ENCODE measurements at places on chromosomes 2 and 18.

GRCh38 chr2:44668336-44668735, 273.2 kb upstream of the SIX3 start:
- DNase-seq = no peak

GRCh38 chr18:51164761-51165281, 32.7 kb downstream of the MEX3C start:
- DNase-seq = no peak

DNA sequence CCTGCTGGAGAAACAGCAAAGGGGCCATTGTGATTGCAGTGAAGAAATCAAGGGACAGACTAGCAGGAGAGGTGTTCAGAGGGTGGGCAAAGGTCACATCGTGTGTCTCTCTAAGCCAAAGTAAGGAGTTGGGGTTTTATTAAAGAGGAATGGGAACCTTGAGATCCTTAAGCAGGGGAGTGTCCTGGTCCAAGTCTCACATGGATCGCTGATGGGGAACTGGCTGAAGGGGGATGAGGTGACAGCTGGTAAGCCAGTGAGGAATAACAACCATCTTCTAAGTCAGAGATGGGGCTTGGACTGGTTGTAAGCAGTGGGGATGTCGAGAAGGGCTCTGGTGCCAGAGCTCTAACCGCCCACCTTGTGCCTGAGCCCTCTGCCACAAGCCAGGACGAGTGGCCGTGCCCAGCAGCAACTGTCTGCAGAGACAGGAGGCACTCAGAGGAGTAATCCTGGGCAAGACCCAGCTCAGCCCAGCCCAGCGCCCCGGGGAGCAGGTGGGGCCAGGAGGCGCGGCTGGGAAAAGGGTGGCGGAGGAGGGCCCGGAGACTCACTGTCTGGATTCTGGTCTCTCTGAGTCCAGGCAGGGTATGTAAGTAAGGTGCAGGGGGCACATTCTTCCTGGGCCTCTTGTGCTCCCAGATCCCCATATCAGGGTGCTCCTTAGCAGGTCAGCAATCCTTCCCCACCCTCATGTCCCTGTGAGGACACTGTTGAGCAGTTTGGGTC, 13.7 kb downstream of the WNT10A start:
- DNase-seq = no peak

DNA sequence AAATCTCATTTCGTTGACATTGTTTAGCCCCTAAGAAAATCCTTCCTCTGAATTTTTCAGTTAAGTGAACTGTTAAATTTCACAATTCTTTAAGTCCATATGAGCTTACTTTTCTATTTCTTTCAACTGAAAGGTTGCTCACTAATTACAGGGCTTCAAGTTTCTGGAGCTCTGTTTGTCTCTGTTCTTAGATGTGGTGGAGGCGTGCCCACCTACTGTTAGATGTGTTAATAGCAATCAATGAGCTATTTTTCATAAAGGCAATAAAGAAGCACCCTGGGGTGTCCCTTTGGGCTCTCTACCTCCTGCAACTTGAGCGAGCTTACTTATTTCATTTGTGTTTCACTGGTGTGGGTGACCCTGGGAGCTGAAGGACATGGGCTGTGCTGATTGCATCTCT, 25.0 kb downstream of the CREG2 start:
- DNase-seq = no peak

DNA sequence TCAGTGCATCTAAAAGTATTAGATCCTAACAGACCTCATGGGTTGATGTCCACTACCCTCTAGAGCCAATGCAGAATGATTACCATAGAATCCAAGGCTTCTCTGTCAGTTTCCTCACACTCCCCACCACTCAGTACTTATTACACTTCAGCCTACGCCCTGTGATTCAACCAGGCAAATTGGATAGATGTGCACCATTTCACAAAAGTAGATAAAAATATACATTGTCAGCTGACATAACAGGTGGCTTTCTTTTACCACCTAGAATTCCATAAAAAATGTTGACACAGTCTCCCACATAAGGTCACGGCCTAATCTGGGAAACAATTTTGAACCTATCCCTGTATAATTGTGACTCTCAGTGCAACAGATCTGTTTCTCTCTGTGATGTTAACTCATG, 144.9 kb downstream of the CERS6 start:
- DNase-seq = no peak

DNA sequence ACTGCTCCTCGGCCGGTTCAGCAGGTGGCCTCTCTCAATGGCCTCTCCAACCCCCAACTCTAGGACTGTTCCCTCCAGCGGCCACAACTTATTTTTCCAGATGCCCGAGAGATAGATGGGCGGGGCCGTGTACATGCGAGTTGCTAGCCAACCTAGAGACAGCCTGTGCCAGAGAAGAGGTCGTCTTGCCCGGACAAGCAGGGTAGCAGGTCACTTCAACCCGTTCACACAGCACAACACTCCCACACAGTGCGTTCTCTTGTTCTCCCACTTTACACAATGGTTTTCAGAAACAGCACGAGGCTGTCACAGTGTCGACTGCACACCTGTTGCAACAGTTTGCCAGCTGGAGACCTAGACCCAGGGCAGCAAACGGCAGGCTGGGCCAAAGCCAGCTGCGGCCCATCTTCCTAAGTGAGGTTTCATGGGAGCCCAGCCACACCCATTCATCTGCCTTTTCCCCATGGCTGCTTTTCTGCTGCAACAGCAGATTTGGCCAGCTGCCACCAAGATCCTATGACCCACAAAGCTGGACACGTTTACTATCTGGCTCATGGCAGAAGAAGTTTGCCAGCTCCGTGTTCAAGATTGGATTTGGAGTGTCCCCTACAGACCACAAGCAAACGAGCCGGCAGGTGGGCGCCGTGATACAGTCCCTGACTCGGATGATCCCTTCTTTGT, 7.3 kb upstream of the PRLH start:
- no peak for DNase-seq

- DNase-seq = peak; percentile 95
Observed at GRCh38 chr2:147628971-147629421, 215.8 kb upstream of the ACVR2A start.

All from CD14-positive monocyte (primary cell).